Activated CD4-positive, alpha-beta T cell treated with anti-CD3 and anti-CD28 coated beads, Interleukin-2, amount 50 U/mL, for 16 hours (primary cell): ENCODE measurements at places on chromosomes 4 and X.

- DNase-seq = no peak
These were observed 214.2 kb downstream of the NSUN7 start for GRCh38 chr4:40963897-40964478.

- no peak for DNase-seq
These were observed 995.0 kb downstream of the SH3BGRL start for GRCh38 chrX:82196866-82197265.

DNA sequence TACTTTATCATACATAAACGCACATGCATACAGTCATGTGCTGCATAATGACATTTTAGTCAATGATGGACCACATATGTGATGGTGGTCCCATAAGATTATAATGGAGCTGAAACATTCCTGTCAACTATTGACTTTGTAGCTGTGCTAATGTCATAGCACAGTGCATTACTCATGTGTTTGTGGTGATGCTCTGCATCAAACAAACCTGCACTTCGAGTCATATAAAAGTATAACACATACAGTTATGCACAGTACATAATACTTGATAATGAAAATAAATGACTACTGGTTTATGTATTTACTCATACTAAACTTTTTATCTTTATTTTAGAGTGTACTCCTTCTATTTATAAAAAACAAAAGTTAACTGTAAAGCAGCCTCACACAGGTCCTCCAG is 60.5 kb upstream of the MCUB start:
- DNase-seq = no peak

GRCh38 chr4:141614878-141615586 is 21.4 kb upstream of the IL15 start:
- no peak for DNase-seq

DNA sequence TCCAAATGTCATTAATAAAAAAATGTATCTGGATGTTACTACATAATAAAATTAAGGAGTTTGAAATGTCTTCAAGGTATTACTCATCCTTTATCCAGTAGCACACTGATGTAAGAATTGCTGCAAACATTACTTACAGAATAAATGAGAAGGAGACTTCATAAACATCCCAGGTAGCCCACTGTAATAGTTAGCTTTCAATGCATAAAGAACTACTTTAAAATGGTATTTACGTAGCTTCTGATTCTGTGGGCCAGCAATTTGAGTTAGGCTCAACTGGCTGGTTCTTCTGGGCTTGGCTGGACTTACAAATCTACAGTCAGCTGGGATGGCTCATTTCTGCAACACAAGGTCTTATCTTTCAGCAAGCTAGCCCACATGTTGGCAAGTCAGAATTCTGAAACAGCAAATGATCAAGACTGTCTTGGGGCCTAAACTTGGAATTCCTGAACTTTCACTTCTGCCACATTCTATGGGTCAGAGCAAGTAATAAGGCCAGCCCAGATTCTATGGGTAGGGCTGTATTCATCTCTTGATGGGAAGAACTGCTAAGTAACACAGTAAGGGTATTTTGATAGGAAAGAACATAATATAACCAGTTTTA is 522.5 kb downstream of the IQCM start:
- DNase-seq = no peak
